ENCODE measurements at places on chromosomes 7 and 10.

DNA sequence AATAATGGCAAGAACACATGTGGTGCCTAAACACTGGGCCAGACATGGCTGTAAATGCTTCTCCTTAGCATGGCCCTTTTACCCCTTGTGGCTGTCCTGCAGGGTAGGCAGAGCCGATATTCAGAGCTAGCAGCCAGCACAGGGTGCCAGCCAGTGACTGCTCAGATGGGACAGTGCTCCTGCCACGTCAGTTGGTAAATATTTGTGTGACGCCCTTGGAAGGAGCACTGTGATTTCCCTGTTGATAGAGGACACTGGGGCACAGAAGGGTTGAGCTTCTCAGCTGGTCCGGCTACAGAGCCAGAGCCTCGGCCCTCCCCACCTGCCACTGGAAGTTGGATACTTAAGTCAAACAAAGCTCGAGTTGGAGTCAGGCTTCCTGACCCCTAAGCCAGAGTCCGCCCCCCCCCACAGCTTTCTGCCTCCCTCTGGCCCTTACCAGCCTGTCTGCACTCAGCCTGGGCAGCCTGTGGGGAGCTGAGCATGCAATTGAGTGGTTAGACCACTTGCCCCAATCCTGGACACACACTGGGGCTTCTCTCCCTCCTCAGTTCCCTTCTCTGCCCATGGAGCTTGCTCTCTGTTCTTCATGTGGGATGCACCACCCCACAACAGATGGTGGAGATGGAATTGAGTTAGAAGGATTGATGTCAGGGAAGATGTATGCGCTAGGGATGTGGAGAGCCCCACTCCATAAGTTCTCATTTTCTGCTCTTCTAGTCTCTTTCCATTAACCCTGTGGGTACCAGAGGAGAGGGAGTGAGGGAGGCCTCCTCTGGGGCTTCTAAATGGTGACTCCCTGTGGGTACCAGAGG, 350.8 kb downstream of the PLXNA4 start:
- no peak for DNase-seq

DNA sequence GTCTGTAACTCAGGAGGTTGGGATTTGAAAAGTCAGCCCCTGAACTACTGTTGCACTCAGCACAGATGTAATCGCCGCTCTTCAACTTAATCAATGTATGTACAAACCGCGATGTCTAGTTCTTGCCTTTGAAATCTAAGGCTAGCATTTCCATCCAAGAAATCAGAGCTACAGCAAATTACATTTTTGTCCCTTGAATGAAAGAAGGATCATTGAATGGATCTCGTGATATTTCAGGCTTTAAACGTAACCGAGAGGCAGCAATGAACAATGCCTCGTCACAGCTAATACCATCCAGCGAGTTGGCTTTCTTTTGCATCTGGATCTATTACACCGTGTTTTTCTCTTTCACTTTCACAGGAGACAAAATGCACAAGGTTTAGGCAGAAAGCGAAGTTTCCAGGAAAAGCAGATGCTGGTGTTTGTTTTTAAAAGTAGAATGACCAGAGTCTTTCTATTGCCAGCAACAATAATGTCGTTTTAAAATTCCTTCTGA, 5.5 kb downstream of the SKIDA1 start:
- DNase-seq, result no peak

GRCh38 chr10:99872367-99873162, 90.1 kb downstream of the ABCC2 start:
- DNase-seq, result no peak

GRCh38 chr10:109906316-109906715, 17.0 kb downstream of the XPNPEP1 start:
- no peak for DNase-seq

DNA sequence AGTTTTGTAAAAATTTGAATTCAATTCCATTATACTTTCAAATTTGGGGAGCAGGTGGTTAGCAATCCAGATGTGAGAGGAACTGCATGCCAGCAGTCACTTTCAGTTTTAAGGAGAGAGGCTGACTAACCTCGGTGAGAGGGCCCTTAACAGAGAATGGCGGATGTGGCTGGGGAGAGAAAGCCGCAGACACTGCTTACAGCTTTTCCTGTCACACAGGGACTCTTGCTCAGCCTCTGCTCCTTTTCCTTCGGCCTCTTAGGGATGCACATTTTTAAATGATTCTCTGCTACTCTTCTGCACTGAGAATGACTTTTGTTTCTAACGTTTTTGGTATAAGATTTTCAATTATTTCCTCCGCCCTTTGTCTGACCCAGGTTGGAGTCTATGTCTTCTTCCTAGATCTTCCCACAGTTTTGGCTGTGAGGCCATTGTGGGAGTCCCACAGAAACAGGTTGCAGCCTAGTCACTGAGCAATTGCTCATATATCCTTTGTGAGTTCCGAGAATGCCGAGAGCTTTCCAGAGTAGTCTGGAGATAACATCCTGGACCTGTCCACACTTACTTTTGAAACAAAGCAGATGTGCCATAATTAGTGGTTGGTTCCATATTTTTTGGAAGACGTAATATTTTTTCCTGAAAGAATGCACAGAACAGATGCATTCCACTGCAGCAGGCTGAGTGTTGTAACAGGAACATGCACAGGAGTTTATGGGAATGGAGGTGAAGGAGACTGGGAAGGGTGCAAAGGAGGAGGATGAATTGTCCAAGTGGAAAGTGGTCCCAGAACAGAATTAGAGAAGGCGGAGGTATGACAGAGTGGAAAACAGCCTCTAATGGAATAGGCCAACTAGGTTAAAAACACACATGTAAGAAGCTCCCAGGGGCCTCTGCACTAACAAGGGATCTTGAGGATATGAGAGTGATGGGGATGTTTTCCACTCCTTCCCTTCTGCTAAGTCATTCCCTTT, 168.0 kb upstream of the ZNF32 start:
- DNase-seq, result peak; percentile 20

GRCh38 chr10:33410096-33410859, 75.8 kb upstream of the NRP1 start:
- DNase-seq, result no peak

- DNase-seq, result no peak
These were observed 78.5 kb downstream of the LARP4B start for GRCh38 chr10:853017-853416.

GRCh38 chr7:30450983-30451497, 27.5 kb downstream of the NOD1 start:
- no peak for DNase-seq

GRCh38 chr10:47383261-47384147, 589 bp downstream of the ZNF488 start:
- no peak for DNase-seq

DNA sequence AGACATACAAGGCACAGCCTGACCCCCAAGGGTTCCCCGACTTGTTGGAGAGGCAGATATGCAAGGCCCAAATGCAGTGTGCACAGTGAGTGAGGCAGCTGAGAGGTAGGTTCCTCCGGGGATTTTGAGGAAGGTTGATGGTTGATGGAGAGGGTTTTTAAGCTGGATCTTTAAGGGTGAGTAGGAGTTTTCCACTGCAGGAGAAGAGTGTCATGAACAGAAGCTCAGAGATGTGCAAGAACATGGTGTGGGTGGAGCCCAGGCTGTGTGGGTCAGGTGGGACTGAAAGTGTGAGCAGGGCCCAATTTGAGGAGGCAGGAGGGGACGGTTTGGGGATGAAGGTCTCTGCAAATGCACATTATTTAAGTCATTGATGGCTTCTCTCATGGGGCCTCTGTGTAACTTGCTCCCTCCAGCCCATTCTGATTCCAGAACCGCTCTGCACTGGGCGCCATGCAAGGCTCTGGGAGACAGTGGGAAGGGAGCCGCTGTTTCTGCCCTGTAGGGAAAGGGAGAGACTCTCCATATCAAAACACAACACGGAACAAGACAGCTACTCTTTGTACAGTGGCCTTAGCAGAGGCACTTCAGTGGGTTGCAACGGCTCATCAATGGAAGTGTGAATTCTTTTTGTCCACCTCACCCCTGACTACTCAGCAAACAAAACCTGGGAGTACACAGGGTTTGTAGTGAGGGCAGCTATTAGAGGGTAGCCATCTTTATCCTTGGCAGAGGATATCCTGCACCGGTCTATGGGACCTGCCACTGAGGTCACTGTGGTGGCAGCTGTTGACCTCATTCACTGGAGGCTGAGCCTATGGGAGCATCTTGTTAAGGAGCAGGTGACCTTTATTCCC, 29.7 kb downstream of the RAMP3 start:
- no peak for DNase-seq

DNA sequence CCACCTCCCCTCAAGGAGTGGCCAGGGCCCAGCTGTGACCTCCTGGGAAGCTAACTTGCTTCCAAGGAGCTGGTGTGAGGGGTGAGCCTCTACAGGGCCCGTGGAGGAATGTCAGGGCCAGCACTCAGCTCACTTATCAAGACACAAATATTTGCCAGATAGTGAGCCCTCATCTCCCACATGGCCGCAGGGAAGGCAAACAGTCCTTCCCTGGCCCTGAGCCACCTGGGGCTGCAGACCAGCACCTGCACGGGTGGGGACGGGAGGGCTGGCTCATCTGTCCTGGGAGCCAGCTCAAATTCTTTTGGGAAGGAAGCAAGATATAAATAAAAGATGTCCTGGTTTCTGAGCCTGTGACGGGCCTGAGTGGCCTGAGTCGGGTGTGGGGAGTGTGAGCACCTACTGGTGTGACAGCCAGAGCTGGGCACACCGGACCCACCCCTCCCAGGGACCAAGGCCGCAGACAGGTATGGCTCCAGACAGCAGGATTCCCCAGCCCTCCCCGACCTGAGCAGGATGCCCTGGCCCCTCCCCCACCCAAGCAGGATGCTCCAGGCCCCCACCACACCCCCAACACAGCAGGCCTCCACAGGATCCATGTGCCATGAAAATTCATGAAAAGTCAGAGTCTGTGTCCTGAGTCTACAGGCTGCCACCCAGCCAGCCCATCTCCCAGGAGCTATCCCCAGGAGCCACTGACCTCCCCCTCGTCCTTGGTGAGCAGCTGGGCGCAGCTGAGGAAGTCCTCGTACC, 148.0 kb downstream of the MAPK8 start:
- no peak for DNase-seq

GRCh38 chr7:15433151-15433550, 128.7 kb downstream of the AGMO start:
- no peak for DNase-seq
